ENCODE measurements at places on chromosomes 2 and 18. TPM values are rescaled to one million over a fixed set of nuclear protein-coding genes. Genes with fewer than 3 reads are reported as not detected.

Gene PARD3B
- total RNA-seq, result 10.3 TPM

Gene LTBP1
- 57.6 TPM for total RNA-seq

Gene FNDC4
- total RNA-seq, result 51.0 TPM

Gene COL4A4
- total RNA-seq, result 3.8 TPM

Gene LRATD1
- 3.4 TPM for total RNA-seq

Gene MYO7B
- 0.17 TPM for total RNA-seq

Gene CD8B
- 0.17 TPM for total RNA-seq

- DNase-seq, result peak; percentile 55
These were observed 39.9 kb upstream of the DARS1 start for GRCh38 chr2:136025057-136025973.

DNA sequence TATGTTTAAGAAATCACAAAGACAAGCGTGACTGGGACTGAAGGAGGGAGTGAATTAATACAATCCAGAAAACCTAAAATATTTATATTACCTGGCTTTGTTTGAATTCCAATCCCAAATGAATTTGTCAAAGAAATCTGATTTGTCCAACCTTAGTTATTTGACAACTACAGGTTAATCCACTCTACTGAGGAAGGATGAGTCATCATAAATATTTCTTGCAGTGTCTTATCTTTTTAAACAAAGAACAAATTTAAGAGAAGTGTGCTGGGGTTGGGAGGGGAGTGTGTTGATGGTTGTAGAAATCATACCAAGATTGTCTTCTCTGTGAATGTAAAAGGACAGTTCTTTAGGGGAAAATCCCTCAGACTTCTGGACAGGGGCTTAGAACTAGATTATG lies 1106.3 kb upstream of the SLC39A10 start:
- DNase-seq, result no peak

DNA sequence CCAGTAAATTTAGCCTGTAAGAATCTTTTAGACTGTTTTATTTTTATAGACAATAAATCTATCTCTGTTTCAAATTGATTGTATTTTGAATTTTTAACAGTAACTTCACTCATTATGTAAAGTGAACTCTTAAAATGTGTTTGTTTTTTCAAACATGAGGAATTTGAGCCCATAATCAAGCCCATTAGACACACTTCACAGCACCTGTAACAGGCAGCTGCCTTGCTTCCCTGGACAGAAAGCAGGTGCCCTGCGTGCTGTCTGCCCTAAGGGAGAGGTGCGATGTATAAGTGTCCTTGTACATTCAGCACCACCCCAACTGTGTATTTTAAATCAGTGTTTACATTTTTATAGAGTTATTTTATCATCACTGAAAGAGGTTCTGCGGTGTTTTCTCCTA lies 186.5 kb upstream of the TPO start:
- DNase-seq, result no peak

GRCh38 chr18:53909668-53910067 lies 314.8 kb downstream of the MBD2 start:
- no peak for DNase-seq

GRCh38 chr18:58754544-58755068 lies 83.3 kb downstream of the MALT1 start:
- DNase-seq, result no peak
